ENCODE measurements at places on chromosomes 6 and 20.

- no peak for DNase-seq
Measured at GRCh38 chr6:137223370-137224131, 4.4 kb upstream of the IFNGR1 start.

DNA sequence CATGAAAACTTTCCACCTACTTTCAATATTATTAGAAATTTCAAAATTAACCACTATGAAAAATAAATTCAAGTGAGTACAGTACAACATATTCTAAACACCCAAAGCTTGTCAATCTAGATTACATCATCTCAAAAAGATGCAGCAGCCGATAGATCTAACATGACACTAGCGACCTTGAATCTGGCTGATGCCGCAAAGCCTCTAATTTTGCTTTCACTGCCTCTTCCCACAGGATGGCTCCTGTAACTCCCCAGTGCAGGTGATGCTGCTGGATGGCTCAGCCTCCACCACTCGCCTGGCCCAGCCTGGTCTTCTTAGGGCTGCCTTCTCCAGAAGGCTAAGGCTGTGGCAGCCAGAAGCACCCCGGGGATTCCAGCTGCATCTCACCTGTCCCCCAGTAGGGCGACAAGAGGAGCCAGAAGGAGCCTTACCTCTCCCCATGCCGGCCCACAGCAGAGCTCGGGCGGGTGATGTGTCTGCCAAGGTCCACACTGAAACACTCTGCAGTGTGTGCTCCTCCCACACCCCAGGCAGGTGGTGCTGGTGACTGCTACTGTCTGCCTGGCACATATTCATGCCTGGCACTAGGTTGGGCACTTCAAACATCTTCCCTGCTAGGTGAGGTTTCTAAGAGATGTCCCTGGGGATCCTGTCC is 82.1 kb downstream of the SLC23A2 start:
- DNase-seq: no peak

GRCh38 chr6:127263481-127263880 is 3.2 kb upstream of the RNF146 start:
- DNase-seq: no peak

DNA sequence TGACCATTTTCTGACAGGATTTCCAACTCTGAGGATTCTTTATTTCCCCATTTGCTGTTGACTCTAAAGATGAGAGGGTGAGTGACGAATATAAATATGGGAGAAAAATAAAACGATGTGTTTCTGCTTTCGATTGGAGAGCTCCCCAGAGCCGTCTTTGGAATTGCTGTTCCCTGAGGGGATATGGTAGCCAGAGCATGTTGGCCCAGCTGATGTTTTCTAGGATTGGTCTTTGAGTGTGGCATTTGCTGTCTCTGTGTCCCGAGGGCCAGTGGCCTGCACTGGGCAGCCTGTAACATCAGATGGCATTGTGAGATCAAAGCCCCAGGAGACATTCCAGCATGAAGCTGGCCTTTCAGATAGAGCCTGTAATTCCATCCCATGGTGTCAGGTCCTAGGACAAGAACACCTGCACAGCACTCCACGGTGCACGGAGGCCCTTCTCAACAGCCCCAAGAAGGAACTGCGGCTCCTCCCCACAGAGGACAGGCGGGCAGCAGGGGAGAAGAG is 26.7 kb downstream of the PKIG start:
- DNase-seq: no peak

DNA sequence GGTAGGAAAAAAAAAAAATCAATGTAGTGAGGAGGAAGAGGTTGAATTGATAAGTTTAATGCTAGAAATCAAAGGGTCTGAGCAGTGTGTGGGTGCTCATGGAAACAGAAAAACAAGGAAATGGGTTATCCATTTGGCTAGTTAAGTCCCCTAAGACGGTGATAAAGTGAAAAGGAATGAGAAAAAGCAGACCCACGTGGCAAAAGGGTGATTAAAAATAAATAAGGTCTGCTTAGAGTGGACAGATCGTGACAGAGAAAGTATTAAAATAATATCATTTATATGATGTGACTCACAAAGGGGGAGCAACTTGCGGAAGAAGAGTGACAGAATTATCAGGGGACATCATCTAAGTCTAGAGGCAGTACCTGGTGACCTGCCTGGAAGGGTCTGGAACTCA is 251.7 kb upstream of the THEMIS start:
- DNase-seq: no peak

- DNase-seq: no peak
Measured at GRCh38 chr6:159680104-159680503, 12.9 kb downstream of the SOD2 start.

DNA sequence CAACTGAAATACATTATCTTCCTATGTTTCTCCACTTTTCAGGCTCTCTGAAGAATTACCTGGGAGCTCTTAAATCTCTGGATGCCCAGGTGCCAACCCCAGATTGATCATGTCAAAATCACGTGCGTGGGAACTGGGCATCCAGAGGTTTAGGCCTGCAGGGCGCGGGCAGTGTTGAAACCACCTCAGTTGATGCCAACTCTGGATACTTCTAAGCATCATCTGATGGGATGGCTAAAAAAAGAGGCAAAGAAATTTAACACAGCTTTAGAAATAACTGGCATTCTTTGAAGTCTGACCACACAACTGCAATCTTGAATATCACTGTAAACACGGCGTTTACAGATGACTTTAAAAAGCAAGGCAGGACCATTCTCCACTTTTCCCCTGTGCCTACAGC is 41.9 kb downstream of the PTGIS start:
- DNase-seq: no peak

GRCh38 chr6:124941259-124941658 is 21.0 kb upstream of the RNF217 start:
- no peak for DNase-seq

- no peak for DNase-seq
Measured at GRCh38 chr20:25117990-25118389, 36.0 kb upstream of the VSX1 start.

DNA sequence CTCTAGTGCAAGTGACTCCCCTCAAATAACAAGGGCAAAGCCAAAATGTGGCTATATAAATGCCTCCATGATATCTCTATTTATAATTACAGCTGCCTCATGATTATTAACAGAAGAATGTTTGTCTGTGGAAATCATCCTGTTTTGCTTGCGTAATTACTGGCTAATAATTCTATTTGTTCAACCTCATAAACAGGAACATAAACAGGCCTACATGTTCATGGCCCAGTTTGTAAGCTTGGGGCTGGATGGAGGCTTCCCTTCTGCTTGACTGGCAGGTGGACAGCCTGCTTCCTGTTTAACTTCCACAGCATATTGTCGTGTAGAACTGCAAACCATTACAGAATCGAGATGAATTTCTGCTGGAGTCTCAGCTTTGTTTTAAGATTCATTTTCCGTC is 766.0 kb upstream of the MAP3K7 start:
- no peak for DNase-seq

DNA sequence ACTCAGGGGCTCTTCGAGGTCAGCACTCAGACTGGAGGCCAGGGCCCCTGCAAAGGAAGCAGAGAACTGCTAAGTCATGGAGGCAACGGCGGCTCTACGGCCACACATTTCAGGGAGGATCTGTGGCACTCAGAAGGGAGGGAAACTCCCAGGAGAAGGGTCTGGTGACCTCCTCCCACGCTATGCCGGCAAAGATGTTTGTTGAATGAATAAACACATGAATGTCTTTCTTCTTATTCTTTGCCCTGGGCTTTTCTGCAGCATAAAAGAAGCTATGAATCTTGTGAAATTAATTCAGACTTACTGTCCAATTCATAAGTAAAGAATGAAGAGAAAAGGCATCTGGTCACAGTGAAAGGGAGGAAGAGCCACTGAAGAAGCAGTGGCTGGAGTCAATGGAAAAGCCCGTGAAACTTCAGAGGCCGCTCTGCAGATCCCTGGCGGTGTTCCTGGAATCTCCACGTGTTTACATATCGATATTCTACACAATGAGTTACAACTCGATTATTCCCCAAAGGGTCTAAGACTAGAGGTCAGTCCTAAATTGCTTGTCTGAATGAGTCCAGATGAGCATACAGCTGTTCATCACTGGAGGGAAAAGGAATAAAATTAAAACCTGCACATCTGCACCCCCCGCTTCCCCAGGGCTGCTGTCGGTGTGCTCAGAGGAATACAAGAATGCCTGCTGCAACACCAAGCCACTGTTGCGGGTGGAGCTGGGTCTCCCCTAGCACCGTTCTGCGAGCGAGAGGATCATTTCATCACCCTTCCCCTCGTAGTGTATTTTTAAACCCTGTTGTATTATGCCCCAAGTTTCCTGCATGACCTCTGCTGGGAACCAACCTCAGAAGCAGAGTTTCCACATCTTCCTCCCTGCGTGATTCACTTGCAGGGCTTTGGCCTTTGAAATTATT is 25.6 kb downstream of the INSM1 start:
- no peak for DNase-seq

- no peak for DNase-seq
Measured at GRCh38 chr6:168244961-168245551, 74.5 kb downstream of the DACT2 start.

DNA sequence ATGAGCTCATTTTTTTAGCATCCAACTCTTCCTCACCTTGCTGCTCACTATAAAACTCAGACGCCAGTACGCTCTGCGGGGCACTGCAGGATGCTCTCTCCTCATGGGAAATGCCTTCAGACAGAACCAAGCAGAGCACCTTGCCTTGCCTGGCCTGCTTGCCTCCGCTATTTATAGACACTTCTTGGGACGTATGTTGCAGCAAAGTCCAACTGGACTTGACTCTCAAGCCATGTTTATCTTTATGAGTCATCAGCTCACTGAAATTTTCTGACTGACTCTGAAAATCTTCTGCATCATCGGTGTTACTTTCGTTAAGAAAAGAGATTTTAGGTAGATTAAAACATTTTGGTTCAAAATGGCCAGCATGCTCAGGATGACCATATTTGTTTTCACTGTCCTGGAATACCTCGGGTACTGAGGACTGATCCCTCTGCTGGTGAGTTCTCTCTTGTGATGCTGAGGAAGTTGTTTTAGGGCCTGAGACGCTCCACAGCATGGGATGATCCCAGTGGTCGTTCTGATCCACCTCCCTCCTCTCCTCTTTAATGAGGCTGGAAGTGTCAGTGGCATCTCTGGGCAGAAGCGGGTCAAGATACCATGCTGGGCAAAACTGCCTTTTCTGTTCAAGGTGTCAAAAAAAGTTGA is 204.5 kb downstream of the KIF16B start:
- no peak for DNase-seq

DNA sequence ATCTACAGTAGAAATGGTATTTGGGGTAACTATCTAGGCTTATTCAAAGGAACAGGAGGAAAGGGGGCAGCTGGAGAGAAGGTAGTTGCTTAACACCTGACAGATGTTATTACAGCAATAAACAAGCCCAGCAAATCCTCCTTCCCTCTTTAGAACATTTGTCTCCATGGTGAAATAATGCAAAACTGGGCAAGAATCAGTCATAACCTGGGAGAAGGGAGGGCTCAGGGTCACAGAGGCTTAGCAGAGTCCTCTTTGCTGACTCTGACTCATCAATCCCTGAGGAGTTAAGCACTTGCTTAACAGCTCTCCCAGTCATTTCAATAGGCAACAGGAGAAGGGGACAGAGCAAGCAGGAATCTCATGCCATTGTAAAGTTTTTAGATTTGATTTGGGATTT is 230.3 kb downstream of the IBTK start:
- DNase-seq: no peak

Measured in activated CD4-positive, alpha-beta T cell treated with anti-CD3 and anti-CD28 coated beads, Interleukin-2, amount 50 U/mL, for 1 hour (primary cell).